ENCODE measurements at places on chromosomes 12 and 14.

GRCh38 chr12:132109741-132110140, 34.4 kb downstream of the DDX51 start:
- no peak for DNase-seq

- DNase-seq, result no peak
These were observed 2.3 kb upstream of the SLC25A3 start for GRCh38 chr12:98591209-98591608.

GRCh38 chr12:53300187-53300586, 692 bp downstream of the MYG1 start:
- no peak for DNase-seq

DNA sequence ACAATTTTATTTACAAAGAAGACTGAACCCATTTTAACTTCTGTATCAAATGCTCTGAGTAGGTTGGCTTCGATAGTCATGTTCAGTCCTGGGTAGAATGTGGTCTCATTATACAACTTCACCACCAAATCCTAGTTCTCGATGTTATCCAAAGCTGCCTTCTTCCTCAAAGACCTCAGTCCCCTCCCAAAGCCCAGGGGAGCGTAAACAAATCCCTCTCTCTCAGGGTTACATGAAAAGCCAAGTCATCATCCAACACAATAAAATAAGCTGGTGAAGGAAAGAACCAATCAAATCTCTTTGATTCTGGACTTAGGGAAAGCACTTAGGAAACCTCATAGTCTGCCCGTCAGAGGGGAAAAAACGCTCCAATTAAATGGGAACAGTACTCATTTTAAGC, 9.1 kb downstream of the PTCSC3 start:
- DNase-seq, result no peak

- peak; percentile 16 for DNase-seq
These were observed 111.6 kb downstream of the SCAF11 start for GRCh38 chr12:45878630-45879255.

GRCh38 chr12:121992059-121992879, 29.4 kb upstream of the BCL7A start:
- no peak for DNase-seq

- no peak for DNase-seq
These were observed 137.4 kb upstream of the C14orf180 start for GRCh38 chr14:104442107-104442551.

- DNase-seq, result no peak
These were observed 421 bp downstream of the SUOX start for GRCh38 chr12:55997535-55997859.

- no peak for DNase-seq
These were observed 365 bp upstream of the TPI1 start for GRCh38 chr12:6866920-6867412.

DNA sequence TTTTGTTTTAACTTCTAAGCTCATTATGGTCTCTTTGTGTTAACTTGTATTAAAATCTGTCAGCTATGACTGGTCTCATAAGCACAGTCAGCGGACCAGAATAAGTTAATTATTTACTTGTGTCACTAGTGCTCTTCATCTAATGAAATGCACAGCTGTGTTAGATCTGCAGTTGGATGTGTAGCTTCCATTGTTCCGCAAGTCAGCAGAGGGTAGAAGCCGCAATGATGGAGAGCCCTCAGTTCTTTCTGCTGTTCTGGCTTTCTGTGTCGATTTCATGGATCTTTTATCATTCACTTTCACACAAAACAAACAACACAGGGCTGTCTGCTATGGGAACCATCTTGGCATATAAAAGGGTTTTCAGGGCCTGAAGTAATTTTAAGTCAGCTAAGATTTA, 89.3 kb upstream of the RFX4 start:
- no peak for DNase-seq

DNA sequence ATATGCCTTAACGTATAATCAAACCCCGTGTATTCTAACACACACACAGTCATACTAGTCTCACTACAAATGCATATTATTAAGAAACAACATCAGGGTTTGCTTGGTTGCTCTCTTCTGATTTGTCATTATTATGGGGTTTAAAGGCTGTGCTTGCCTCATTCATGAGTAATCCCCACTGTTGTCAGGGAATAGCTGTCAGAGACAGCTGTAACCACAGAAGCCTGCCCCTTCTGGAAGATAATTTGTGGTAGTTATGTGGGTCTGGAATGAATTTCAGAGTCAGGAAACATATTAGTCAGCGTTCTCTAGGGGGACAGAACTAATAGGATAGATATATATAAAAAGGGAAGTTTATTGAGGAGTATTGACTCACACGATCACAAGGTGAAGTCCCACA, 456.9 kb upstream of the TMEM132C start:
- DNase-seq, result no peak

DNA sequence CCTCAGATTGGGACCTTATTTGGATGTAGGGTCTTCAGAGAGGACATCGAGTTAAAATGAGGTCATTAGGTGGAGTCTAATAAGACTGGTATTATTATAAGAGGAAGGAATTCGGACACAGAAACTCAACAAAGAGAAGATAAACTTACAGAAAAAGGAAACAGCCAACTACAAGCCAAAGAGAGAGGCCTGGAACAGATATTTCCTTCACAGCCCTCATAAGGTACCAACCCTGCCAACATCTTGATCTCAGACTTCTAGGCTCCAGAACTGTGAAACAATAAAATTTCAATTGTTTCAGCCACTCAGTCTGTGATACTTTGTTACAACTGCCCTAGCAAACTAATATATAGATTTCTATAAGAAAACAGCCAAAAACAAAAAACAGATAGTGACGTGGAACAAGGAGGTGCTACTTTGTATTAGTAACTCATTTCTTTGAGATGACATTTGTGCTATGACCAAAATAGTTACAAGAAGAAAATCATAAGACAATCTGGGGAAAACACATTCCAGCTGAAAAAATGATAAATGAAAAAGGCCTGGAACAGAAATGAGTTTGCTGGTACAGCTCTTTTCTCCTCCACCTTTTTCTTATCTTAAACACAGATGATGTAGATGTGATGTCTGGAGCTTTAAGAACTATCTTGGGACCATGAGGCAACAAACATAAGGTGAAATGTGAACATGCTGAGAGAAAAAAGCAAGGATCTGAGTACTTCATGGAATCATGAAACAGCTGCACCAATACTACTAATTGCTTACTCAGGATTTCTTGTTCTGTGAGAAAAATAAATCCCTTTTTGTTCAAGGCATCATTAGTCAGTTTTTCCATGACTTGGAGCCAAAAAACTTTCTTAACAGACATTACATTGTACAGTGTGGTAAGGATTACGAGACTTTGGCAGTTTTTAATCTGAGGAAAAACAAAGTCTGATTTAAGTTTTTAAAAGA, 243.2 kb downstream of the ANO6 start:
- no peak for DNase-seq

- no peak for DNase-seq
These were observed 49.3 kb upstream of the BEGAIN start for GRCh38 chr14:100636559-100636958.

GRCh38 chr14:21072031-21072473, 1.9 kb downstream of the ARHGEF40 start:
- no peak for DNase-seq

- DNase-seq, result no peak
These were observed 18.9 kb downstream of the NID2 start for GRCh38 chr14:52049721-52050588.

DNA sequence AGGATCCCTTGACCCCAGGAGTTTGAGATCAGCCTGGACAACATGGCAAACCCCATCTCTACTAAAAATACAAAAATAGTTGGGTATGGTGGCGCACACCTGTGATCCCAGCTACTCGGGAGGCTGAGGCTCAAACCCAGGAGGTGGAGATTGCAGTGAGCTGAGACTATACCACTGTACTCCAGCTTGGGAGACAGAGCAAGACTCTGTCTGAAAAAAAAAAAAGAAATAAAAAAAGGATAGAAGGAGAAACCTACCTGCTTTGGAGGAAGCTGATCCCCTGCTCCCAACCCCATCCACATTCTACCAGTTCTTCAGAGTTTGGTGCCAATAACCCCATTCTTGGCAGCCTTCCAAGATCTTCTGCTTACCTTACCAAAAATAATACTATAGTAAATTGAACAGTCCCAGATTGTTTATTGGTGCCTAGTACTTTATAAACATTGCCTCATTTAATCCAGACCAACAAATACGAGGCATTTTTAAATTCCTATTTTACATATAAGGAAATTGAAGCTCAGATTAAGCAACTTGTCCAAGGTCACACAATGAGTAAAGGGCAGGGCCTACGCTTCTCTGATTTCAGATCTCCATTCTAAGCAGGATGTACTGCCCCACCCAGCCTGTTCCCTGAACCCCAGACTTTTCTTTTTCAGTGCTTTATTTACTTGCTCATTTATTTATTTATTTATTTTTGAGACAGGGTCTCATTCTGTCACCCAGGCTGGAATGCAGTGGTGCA, 33.2 kb upstream of the FAM222A start:
- peak; percentile 88 for DNase-seq

DNA sequence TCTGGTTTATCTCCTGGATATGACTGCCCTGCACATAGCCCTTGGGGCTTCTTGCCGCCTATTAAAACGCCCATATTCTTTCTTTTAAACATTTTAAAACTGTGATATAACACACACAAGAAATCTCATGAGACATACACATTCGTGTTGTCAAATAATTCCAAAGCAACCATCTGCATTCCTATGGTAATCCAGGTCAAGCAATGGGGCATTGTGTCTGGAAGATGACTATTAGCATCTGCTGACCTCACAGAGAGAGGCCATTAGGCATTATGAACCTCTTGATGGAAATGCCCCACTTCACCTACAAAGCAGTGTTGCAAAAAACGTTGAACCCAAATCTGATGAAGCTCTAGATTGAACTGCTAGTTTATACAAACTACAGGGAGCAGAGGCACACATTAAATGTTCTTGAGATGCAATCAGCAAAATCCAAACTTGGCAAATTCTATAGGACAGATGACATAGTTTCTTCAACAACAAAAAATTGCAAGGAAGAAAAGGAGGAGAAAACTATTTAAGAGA, 513.8 kb upstream of the CCDC196 start:
- DNase-seq, result no peak

DNA sequence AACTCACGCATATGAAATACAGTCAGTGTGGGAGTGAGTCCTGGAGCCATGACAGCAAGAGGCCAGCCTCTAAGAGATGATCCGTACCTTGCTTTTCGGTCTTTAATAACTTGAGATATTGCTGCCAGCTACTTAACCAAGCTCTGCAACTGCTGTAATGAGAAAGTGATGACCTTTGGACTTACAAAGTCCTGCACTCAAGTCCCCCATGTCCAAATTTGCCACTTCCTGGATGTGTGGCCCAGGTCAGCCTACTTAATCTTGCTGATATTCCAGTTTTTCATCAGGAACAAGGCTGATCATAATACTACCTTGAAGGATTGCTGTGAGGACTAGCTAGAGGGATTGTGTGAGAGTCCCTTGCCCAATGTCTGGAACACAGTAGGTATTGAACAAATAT, 33.8 kb upstream of the DUSP6 start:
- no peak for DNase-seq

- DNase-seq, result no peak
These were observed 339.6 kb upstream of the TBX3 start for GRCh38 chr12:115023279-115024265.

DNA sequence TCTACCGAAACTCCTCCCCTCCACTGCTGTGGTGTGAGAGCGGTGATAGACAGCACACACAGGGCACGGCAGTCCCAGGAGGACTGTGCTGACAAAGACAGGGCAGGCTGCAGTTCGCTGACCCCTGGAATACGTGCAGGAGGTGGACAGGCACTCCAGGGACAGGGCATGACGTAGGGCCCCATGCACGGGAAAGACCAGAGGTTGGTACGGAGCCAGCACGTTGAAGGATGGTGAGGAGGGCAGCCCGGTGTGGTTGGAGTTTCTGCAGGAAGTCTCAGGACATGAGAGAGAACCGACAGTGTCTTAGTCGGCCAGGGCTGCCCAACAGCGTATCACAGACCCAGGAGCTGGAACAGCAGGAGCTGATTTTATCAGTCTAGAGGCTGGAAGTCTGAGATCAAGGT, 254.2 kb upstream of the FKBP4 start:
- no peak for DNase-seq

- no peak for DNase-seq
These were observed at the start of gene CPM for GRCh38 chr12:68932961-68933893. TSS of gene CPM (minus strand) at chr12:68933171. CDS start at chr12:68932837, 334 bp downstream.

GRCh38 chr14:57755018-57755521, 110.8 kb downstream of the SLC35F4 start:
- DNase-seq, result no peak

DNA sequence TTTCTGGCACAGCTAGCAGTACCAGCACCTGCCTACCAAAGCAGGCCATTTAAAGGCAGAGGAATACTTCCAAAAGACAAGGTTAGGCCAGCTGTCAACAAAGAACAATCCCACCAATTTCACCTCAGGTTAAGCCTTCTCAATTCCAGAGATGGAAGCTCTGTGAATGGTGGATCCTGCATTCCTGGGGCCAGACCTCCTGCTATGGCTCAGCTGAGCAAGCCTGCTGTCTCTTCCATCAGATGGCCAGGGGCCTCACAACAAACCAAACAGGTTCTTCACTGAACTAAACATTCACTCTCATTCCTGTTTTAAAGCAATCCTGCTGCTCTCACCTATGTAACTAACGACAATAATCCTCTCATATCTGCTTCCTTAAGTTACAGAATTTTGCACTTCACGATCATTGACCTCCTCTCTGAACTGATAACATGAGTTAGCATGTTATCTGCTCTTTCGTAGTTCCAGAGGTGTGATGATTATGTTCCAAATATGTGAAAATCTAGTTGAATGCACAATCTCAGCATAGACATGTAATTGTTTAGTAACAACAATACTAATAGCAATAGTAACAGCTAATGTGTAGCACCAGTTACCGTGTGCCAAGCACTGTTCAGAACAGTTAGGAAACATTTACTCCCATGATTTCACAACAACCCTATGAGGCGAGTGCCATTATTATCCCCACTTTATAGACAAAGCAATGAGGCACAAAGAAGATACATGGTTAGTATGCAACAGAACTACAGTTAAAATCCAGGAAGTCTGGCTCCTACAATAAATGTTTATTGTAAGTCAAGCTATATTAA, 73.2 kb downstream of the SLC2A13 start:
- no peak for DNase-seq

- no peak for DNase-seq
These were observed 10.1 kb downstream of the SMCO2 start for GRCh38 chr12:27456618-27457017.

DNA sequence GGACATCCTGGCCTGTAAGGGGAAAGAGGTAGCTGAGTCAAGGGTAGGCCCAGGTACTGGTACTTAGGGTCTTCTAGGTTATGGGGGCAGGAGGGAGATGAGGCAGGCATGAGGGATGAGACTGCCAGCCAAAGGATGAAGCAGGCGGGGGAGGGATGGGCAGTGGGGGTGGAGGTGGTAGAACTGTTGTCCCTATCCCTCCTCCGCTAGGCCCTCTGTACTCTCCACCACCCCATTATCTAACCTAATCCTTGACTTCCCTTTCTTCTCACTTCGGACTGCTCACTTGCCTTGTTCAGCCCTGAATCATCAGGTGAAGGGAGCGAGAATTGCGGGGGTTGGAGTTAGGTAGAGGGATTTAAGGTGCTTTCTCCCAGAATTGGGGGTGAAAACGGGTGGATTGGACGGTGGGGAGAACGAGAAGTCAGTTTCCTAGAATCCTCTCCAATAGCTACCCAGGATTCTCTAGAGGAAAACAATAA, 562 bp downstream of the PAN2 start:
- DNase-seq, result no peak
